Posterior vena cava (tissue), 2 donors: ENCODE measurements at places on chromosomes 2 and 18.

- no peak for DNase-seq
Measured at GRCh38 chr2:234095301-234095700, 44.8 kb downstream of the SPP2 start.

DNA sequence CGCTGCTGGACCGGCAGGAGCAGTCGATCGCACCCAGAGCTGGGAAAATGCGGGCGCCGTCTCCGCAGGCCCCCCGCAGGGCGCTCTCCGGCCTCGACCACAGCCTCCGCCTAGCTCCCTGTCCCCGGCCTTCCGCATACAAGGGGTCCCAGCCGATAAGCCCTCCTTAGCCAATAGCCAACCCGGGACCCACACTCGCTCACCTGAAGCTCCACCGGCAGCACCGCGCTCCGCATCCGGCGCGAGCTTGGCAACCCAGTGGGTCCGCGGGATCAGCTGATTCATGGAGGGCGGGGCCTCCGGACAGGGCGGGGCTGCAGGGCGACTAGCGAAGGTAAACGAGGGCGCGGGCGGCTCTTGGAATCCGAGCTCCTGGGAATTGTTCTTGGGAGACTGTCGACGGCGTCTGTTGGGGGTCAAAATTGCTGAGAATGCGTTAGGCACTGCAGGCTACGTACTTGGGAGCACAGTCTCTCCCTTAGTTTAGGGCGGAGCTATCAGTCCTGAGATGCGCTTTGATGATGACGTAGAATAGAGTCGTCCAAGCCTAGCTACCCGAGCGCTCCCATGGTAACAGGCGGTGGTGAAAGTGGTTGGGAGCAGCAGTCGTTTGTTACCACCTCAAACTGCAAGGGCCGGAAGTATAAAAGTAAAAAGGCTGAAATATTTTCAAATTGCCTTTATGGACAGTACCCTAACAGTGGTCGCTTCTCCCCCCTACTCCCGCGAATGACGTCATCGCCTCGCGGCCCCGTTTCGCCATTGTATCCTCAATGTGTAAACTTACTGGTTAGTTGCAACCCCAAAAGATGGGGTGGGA is at the start of gene ALS2:
TSS of gene ALS2 (minus strand) at position 260 of the 820 bp plus-strand sequence. CDS start 12,048 bp downstream, outside the sequence.
- peak; percentile 98 for DNase-seq

DNA sequence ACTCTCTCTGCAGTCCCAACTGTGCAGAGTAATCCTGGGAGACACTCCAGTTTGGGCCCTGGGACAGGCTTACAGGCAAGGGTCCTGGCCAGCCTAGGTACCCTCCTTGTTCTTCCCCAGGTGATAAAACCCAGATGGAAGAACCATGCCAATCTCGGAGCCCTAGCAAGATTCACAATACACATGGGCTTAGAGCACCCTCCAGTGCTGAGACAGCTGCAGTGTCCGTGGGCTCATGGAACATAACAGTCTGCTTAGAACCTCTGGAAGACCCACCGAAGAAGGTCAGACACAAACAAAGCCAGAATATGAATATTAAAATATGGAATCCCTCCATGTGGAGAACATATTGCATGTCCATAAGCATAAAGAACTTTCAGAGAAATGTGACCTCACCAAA is 568.1 kb downstream of the KCNJ3 start:
- DNase-seq, result no peak

DNA sequence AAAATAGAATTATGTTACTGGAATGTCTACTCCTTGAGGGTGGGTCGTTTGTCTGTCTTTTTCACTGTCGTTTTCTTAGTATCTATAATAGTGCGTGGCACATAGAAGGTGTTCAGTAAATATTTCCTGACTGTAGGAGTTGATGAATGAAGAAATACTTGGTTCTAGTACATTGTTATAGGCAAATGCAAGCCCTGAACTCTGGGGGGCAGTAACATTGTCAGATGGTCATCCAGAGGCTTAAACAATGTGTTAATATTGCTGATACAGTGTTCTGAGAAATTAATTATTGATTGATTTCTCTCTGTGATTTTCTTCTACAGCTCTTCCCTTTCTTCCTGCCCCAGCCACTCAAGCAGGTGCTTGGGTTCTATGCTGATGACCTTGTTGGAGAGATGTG is 24.4 kb upstream of the THOC1 start:
- no peak for DNase-seq
